ENCODE measurements at places on chromosomes 7 and 10.
A peak's percentile ranks its signal among the peaks of the same experiment; 100 is the strongest.

DNA sequence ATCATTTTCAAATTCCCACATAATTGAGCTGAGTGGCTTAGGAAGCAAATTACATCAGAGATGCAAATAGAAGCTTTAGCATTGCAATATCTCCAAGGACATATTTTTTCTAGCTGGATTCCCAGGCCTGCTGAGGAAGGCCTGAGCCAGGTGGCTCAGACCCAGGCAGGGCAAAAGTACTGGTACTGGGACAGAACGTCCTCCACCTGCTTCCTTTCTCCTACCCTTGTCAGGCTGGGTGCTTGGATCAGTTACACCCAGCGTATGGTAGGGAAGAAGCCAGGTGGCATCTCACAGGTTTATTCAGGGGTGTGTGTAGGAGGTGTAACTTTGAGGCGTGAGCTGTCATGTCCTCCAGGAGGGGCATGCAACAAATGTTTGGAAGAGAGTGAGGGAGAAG, 3.0 kb upstream of the PANK1 start:
- DNase-seq: no peak

GRCh38 chr7:52956379-52956915, 79.0 kb upstream of the POM121L12 start:
- DNase-seq: no peak

DNA sequence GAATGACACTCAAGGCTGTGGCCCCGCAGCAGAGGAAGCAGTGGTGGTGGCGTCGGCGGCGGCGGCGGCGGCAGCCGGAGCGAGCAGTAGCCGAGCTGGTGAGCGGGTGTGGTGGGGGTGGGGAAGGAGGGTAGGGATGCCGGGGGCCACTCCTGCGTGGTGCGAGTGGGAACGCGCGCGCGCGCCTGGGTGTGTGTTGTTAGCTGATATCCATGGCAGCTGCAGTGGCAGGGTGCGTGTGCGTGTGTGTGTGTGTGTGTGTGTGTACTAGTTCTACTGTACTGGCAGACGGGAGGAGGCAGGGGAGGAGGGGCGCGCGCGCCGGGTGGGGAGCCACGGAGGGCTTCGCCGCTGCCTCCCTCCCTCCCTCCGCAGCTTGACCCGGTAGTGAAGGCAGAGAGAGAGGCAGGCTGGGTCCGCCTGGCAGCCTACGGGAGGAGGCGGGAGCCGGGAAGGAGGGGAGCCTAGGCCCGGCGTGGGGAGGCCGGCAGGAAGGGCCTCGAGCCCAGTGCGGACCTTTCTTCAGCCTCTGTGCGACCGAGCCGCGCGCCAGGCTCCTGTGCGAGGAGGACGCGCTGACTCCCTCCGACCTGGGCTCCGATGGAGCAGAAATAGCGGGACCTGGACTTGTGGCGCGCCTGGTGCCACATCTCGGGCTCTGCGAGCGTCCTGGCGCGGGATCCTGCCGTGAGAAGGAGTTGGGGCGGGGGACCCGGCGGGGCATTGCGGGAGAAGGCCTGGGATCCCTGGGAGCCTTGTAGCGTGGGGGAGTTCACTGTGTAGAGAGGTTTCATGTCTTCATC, at the start of gene MAGI2:
Gene MAGI2 (minus strand): TSS at position 110 of the 803 bp plus-strand sequence. CDS start 347 bp downstream, outside the sequence.
- no peak for DNase-seq

- no peak for DNase-seq
Observed at GRCh38 chr10:128009372-128010126, 102.6 kb downstream of the PTPRE start.

- no peak for DNase-seq
Observed at GRCh38 chr10:95600158-95600557, 39.0 kb upstream of the SORBS1 start.

DNA sequence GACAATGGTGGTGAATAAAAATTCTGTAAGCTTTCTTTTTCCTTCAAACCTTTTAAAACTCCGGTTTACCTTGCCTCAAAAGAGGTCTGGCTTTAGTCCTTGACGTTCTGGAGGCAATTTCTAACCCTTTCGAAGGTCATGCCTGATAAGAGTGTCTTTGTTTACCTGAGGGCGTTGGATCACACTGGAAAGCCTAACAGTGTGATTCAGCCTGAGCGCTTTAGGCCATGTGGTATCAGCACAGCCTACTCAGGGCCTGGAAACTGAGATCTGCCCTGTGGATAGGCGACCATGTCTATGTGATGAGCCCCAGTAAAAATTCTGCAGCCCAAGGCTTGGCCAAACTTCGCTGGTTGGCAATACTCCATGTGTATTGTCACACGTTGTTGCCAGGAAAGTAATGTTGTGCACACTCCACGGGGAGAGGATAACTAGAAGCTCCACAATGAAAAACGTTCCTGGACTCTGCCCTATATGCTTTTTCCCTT, 10.7 kb downstream of the CCDC6 start:
- DNase-seq: no peak

GRCh38 chr7:33458581-33458980, 329.2 kb downstream of the BBS9 start:
- no peak for DNase-seq

DNA sequence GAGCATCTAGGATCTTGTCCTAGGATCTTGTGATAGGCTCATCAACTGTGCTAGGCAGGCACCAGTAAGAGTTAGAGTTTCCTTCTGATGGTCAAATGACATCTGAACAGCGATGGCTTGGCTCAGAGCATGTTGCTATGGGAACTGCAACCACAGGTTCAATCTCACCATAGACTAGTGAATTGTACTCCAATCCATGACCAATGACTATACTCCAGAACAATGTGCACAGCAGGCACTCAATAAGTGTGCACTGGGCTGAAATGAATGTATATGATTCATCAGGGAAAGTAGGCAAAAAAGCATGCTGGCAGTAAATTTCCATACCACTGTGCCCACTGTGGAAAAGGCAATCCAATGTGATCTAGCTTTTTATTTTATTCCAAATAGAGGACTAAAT, 163.6 kb upstream of the HPS1 start:
- no peak for DNase-seq

DNA sequence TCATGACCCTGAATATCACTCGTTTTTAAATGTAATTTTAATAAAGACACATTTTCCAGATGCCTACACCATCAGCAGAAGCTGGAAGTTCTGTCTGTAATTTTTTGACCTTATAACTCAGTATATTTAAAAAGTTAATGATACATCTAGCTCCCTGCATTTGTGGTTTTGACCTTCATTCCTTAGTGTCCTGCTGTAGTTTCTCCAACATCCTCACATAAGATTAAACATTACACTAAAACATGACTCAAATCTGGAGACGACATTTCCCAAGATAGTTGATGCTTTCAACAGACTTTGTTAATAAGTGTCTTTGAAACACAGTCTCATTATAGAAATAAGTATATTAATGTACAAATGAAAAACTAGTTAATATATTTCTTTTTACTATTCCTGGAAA, 363.1 kb downstream of the POM121L12 start:
- DNase-seq: no peak

DNA sequence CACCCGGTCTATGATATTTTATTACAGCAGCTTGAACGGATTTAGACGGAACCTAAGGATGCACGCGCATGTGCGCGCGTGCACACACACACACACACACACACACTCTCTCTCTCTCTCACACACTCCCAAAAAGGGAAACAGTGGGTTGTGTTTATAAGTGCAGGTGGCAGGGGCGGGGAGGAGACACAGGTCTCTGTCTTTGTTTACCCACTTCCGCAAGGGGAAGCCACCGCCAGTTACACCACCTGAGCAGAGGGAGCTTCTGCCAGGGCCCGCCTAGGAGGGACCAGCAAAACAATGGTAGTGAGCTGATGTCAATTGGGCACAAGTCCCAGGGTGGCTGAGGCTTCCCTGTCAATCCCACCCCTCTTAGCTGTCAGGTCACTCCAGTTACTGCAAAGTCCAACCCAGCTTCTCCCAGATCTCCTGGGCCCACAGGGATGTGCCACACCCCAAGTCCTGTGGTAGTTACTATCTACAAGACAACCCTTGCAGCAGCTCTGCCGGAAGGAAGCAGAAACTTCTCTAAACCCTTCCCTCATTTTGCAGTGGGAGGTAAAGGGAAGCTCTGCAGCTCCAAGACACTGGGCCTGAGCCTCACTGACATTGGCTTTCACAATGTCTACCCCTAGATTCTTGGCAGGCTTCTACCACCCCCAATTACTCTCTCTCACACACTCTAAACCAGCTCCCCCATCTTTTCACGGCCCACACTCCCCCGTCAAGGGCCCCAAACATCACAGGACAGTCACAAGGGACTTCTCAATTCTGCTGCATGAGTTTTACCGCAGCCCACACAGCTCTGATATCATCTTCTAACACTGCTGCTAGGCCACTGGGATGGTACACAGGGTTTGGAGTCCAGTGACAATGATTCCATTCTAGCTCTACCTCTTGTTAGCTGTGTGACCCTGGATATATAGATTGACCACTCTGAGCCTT, 17.6 kb downstream of the ANXA11 start:
- peak; percentile 88 for DNase-seq

DNA sequence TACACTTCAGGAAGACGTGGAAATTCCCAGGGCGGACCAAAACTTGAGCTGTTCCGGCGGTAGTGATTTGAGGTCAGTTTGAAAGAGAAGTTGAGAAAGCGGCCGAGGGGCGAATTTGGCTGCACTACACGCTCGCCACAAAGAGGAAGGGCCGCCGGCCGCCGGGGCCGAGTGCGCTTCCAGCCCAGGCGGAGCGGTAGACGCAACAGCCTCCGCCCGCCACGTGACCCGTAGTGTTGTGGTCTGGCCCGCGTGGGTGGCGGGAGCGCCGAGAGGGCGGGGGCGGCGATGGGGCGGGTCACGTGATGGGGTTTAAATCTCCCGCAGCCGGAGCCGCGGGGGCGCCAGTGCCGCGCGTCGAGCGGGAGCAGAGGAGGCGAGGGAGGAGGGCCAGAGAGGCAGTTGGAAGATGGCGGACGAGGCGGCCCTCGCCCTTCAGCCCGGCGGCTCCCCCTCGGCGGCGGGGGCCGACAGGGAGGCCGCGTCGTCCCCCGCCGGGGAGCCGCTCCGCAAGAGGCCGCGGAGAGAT, at the start of gene SIRT1:
Gene SIRT1 (plus strand): TSS at position 344 of the 529 bp plus-strand sequence. CDS start 66 bp downstream, at position 410.
- DNase-seq: peak; percentile 93

DNA sequence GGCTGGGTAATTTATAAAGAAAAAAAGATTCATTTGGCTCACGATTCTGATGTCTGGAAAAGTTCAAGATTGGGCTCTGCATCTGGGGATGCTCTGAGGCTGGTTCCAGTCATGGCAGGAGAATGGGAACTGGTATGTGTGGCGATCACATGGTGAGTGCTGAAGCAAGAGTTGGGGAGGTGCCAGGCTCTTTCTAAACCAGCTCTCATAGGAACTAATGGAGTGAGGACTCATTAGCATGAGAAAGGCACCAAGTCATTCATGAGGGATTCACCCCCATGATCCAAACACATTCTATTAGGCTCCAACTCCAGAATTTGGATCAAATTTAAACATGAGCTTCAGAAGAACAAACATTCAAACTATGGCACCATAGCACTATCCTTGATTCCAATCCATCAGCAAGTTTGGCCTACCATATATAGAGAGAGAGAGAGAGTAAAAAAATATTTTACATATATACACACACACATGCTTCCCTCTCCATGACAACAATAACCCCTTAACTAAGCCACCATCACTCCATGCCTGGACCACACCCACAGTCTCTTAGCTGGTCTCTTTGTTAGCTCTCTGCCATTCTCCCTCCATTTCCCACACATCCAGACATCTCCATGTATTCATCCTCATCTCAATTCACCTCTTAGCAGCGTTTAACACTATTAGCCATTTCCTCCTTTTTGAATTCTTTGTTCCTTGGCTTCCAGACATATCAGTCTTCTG, 57.9 kb downstream of the NPY start:
- no peak for DNase-seq

DNA sequence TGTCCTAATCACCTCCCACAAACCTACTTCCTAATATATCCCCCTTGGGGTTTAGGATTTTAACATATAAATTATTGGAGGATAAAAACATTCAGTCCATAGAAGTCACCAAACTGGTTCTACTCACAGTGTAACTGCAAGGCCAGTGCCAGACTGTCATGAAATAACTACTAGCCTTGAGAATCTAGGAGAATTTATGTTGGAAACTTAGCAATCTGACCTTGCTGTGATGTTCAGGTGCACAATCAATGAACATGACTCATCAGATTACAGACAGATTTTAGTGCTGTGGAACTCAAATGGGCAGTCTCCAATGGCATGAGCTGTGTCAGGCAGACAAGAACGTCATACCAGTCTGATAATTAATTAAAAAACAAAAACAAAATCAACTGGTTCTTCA, 571.4 kb upstream of the IGFBP3 start:
- no peak for DNase-seq

- no peak for DNase-seq
Observed at GRCh38 chr7:41033500-41033899, 669.4 kb downstream of the INHBA start.

GRCh38 chr10:76403912-76404311, 972.5 kb downstream of the LRMDA start:
- DNase-seq: no peak

DNA sequence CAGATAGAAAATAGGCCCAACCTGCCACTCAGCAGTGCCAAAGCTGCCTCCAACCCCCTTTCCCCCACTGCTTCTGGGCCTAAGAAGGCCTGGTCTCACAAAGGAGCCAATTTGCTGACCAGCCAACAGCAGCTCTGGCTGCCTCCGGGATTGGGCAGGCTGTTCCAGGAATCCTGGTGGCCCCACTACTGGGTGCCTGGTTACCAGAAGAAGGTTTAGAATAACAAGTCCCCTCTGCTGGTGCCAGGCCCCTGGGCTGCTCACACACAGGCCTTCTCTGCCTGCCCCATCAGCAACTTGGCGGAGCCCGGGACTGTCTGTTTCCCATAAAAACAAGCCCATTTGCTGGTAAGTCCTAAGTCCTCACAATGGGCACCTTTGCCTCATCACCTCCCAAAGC, 1.2 kb downstream of the PHKG1 start:
- no peak for DNase-seq

GRCh38 chr10:91652364-91652763, 19.5 kb upstream of the PPP1R3C start:
- no peak for DNase-seq

DNA sequence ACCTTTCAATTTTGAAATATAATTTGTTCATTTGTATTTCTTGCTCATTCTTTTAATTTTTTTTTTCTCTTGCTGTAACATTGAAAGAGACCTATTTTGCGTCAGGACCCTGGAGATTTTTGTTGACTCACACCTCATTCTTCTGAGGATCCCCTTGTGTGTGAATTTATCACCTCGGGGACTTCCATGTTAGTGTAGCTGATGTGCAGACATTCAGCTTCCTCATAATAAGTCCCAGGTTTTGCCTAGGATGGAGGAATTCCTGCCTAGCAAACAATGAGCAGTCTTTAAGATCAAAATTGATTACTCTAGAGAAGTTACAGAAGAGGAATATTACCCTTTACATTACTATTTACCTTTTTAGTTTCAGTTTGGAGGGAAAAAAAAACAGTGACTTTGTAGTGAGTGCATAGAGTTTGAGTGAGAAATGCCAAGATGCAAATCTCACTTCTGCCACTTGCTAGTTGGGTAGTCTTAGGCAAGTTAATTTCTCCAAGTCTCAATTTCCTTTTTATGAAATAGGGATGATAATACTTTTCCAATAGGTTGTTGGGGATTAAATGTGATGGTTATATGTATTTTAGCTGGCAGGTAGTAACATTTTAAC, 14.3 kb downstream of the TES start:
- no peak for DNase-seq
